H7 (cell line): ENCODE measurements at places on chromosomes 5 and 9. TPM values are rescaled to one million over a fixed set of nuclear protein-coding genes. Genes with fewer than 3 reads are reported as not detected.

- DNase-seq, result no peak
Observed at GRCh38 chr5:15752663-15753285, 252.8 kb downstream of the FBXL7 start.

DNA sequence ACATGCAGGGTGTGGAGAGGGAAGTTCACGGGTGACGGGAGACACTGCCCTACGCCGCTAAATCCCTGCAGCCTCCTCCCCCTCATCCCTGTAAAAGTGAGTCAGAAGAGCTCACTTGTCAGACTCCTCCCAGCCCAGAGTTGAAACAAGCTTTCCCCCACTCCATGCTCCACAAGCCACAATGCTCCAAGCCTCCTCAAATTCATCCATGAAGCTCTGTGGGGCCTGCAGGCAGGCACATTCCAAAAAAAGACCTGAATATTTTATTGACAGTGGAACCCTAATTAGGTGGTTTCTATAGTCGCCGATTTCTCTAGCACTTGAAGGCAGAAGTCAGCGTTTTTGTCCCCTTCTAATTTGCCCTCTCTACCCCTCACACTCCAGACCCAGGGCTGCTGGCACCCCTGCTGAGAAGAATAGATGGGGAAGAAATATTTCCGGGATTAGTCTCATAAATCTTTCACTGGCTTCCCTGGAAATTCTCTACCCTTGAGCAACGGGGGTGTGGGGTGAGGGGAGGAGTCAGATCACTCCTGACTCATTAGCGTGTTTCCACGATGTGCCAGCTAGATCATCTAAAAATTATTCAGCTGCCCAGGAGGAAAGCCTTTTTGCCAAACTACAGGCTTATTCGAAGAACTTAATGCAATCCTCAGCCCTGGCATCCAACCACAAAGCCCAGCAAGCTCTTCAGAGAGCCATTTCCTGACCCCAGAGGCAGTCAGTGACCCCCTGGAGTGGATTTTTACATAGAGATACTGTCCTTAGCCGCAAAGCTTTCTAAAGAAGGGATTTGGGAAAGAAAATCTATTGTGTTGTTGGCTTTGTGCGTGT, 97.1 kb downstream of the ENC1 start:
- peak; percentile 35 for DNase-seq

DNA sequence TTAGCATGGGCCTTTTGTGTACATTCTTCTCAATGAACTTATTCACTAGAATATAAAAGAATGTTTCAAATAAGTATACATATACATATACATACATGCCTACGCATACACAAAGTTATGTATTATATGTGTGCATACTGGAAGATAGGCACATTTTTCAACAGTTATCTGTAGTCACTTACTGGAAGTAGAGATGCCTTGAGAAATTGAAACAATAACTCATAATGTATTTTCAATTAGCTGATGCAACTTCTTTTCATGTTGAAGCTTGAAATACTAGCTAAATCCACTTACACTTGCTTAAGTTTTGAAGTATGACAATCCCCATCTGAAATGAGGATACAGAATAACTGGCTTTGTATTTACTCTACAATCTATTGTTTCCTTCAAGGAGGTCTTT, 469.0 kb upstream of the PTGER4 start:
- no peak for DNase-seq

DNA sequence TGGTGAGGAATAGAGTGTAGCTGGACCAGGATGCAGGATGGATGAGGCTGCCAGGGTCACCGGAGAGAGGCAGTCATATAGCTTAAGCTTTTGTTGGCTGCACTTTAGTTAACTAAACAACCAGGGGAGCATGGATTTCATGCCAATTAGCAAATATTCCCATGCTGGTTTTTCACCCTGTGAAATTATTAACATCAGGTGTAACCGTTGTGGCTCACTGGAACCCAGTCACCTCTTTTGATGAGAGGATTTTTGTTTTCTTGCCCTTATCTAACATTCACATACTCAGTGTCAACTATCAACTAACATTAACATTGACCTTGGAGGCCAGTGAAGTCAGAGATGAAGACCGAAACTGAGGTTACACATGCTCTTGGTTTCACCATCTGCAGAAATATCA, 97.2 kb upstream of the BASP1 start:
- no peak for DNase-seq

DNA sequence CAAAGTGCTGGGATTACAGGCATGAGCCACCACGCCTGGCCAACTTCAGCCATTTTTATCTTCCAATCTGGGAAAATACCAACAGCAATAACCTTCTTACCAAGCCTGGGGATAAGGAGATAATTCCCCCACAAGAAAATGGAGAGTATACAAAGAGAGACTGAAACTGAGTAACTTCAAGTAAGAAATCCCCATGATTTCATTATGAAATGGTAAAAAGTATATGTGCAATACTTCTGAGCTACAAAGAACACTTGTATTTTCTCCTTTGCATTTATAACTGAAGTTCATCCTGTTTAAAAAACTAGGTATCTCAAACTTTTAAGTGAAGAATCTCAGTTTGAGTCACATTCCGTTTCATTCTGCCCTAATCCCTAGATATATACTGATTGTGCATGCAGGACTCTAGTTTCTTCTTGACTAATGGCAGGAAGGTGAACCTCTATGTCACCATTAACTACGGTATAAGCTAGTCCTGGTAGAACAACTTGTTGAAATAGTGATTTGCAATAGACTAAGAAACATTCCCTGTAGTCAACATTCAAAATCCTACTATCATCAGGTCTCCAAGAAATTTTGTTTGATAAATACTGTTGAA, 2071.4 kb downstream of the MAT2B start:
- no peak for DNase-seq

- peak; percentile 11 for DNase-seq
Observed at GRCh38 chr5:33227746-33228145, 213.0 kb upstream of the TARS1 start.

- DNase-seq, result no peak
Observed at GRCh38 chr9:89342948-89343347, 24.6 kb downstream of the SECISBP2 start.

DNA sequence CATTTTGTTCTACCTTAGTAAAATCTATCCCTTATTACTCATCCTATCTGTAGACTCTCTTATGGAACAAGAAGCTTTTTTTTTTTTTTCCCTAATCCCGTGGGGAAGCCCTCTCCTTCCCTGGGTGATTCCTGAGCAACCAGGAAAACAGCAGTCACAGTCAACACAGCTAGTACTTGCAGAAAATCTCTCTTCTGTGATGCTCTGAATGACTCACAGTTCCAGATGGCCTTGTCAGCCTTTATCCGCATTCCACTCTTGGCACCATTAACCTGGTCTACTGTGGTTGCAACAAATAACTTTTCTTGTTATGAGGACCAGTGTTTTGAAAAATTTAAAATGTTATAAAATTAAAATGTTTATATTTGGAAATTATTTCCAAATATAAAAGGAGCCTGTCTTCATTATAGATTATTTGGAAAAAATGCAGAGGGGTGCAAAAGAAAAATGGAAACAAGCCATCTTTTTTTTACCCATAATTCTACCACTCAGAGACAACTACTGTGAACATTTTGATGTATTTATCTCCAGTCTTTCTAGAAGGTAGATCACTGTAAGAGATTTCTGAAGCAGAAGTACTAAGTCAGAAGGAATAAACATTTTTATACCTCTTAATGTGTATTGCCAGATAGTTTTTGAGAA, 486.7 kb downstream of the RAB3C start:
- DNase-seq, result no peak

DNA sequence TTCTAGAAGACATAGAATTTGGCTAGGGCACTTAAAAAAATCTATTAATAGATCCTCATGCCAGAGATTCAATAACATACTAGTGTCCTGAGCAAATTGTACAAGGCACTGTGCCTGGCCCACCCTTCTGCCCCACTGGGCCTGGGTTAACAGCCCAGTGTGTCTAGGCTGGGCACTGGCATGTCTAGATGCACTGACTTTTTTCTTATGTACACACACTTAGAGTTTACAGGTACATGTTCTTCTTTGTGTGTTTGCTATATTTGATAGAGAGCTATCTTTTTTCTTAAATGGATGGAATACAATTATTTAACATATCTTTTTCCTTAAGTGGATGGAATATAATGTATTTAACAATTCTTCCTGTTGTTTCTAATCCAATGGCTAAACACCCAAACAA, 241.5 kb downstream of the AUH start:
- no peak for DNase-seq

DNA sequence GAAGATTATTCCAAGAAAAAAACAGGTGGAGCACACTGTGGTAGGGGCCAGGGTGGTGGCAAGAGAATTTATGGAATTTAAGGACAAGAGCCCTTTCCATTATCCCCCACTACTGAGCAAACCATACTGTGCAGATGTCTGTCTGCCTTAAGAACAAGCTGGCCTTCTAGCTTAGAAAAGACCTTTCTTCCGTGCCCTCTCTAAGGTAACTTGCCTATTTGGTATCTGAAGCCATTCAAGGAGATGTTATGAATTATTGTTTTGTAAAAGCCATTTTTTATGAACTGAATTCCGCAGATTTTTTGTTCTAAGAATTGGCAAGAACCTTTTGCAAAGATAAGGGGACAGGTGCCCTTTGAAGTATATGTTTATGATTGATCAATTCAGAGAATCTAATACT, 20.9 kb downstream of the GRAMD2B start:
- DNase-seq, result no peak

GRCh38 chr9:135418161-135418560, 61.4 kb upstream of the PPP1R26 start:
- peak; percentile 22 for DNase-seq

GRCh38 chr5:4099386-4099785, 503.8 kb downstream of the IRX1 start:
- DNase-seq, result no peak

GRCh38 chr5:93587597-93588351, 4.8 kb downstream of the NR2F1 start:
- peak; percentile 79 for DNase-seq

DNA sequence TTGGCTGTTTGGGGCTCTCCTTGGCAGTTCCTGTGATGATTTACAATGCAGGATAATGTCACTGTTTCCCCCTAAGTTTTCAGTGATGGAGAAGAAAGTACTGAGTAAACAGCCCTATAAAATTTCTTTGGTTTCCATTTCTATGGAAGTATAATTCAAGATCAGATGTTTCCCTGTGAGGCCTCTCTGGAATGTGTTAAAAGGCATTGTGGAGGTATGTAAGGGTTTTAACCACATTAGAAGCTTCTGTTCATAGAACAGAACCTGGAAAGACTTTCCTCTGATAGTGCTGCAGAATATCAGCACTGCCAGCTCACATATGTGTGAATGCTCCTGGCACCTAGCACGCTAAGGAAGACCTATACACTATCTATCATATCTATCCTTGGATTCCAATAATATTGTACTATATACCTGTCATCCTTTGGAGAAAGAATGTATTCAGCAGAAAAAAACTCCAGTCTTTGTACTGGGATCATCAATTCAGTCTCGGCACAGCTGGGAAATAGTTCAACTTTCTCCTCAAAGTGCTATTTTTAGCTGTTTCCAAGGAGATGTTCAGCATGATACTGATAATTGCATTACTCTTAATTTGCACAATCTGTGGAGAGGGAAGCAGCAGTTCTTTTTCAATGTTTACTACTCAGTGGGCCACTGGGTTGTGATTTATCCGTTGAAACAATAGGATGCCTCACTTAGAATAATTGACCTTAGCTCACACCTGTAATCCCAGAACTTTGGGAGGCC, 21.9 kb downstream of the TTC1 start:
- DNase-seq, result no peak

- no peak for DNase-seq
Observed at GRCh38 chr5:151125421-151125820, 32.2 kb downstream of the ANXA6 start.

DNA sequence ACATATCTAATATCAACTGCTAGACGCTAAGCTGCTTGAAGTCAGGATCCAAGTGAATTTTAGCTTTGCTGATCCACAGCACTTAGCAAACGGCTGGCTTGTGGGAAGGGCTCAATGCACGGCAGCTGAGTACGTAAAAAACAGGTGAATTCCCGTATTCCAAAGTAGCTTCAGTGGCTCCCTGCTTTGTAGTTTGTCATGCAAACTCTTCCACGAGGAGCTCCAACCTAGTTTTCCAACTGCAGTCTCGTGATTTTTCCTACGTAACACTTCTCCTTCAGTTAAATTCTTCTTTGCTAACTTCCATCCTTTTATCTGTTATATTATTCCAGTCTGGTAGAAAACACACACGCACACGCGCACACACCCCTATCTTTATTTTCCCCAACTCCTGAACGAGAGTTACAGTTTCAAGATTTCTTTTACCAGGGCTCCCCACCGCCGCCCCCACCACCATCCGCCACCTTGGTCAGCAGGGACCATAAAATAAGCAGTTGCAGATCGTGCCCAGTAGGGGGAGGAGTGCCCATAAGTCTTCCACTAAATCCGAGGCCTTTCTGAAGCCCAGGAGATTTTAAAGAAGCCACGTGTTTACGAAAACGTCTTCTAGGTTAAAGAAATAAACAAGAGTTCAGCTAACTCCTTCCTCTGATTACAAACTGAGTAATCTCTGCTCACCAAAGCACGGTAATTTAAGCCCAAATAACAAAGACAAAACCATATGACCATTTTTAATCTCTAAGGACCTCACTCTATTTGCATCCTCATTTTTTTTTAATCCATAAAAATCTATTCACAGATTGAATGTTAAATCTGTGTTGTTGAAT, 34.8 kb upstream of the TRIO start:
- DNase-seq, result peak; percentile 70

DNA sequence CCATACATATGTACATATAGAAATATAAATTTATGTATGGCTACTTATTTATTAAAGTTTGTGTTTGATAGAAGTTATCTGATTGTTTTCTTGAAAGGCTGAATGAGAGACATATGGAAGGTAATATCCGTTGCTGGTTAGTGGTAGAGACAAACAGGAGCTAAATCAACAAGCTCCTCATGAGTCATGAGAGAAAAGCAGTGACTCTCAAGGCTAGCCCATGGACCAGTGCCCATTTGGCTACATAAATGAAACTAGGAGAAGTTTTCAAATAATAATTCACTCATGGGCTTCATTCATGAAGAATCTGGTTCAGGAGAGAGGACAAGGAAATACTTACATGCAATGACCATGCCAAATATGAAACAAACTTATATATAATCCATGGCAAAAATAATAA, 504.5 kb upstream of the ITGA1 start:
- no peak for DNase-seq

- DNase-seq, result peak; percentile 17
Observed at GRCh38 chr5:119323601-119324000, 32.2 kb upstream of the TNFAIP8 start.

Gene BSPRY
- 1.5 and 2.3 TPM in 2 replicates for total RNA-seq

Gene CAPSL
- not detected in 2 replicates for total RNA-seq

Gene OTULINL
- 2.7 and 3.3 TPM in 2 replicates for total RNA-seq

Gene PCDHGA12
- total RNA-seq, result 0.10 and 0.44 TPM in 2 replicates

Gene TAF11L12
- total RNA-seq, result not detected in 2 replicates

Gene CDHR2
- 0.04 and 0.21 TPM in 2 replicates for total RNA-seq

Gene SOWAHA
- total RNA-seq, result 0.21 TPM in 1 of 2 replicates, not detected in the other
